ENCODE measurements at places on chromosomes 16 and 17.

DNA sequence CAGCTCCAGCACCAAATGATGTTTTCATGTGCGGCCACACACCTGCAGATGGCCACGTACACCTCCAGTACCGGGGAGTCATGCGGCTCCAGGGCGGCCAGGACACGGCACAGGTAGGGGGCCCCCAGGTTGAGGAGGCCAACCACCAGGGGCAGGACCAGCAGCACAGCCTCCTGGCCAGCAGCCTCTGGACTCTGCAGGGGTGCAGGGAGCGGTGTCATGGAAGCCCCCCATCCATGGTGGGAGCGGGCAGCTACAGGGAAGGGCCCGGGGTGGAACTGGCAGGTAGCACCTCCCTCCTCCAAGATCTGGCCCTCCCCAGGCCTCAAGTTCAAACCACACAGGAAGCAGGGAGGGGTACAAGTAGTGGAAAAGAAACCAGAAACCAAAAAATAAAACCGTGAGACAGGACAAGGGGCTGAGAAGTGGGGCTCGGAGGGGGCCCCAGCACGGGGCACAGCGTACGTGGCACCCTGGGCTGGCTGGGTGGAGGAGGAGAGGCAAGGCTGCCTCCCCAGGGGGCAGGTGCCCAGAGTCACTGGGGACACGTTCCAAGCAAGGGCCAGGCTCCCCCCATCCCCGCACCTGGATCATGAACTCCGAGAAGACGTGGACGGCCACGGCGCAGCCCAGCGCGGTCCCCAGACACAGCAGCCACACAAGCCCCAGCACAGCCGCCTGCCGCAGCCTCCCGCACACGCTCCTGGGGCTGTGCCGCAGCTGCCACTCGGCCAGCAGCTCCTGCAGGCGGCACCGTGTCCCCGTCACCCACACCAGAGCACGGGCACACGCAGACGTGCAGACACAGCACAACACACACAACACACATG is 7.4 kb downstream of the TMC6 start:
- DNase-seq = no peak

GRCh38 chr17:36932694-36933511 is 4.4 kb upstream of the LHX1 start:
- no peak for DNase-seq

- peak; percentile 91 for DNase-seq
These were observed 2.3 kb downstream of the SLFN5 start for GRCh38 chr17:35245196-35245486.

GRCh38 chr17:39484178-39484577 is 22.9 kb downstream of the CDK12 start:
- DNase-seq = no peak

DNA sequence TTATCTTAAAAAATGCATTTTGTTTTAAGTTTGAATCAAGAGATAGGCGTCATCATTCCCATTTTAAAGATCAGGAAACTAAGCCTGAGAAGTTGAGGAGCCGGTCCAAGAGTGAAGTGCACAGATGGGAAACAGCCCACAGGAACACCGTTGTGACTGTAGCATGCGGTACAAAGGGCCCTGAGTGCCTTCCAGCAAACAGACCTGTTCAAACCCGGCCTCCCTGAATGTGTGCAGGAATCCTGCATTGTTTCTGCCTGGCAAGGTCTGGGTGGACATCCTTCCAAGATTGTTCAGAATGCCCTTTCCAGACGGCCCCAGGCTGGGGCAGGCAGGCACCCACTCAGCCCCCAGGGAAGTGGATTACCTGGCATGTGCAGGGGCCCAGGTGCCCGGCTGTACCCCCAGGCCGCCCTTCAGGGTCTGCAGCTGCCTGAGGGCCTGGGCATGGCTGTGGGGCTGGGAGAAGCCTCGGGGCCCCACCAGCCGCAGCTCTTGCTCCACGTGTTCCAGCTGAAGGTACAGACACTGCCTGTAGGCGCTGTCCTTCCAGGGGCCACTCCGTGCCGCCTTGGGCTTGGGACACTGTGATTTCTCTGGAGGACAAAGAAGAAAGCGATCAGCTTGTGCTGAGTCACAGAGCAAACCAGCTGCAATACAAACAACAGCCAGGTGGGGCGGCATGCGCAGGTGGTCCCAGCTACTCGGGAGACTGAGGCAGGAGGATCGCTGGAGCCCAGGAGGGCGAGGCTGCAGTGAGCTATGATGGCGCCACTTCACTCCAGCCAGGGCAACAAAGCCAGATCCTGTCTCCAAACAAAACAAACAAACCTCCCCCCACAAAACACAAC is 45.0 kb upstream of the GCSH start:
- no peak for DNase-seq

DNA sequence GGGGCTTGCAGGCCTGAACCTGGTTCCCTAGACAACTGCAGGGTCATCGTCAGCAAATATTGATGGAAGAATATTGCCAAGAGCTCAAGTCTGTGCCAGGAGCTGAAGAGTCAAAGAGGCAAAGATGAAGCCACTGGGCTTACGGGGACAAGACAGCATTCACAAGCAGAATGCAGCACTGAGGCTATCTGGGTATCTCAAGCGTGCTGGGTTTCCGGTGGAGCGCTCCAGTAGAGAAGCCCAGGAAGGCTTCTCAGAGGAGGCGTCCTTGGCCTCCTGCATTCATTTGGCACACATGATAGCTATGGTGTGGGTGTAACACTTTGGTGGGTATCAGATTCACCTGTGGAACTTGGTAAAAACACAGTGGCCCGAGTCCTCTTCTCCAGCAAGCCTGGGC is 2.9 kb downstream of the FADS6 start:
- DNase-seq = no peak

DNA sequence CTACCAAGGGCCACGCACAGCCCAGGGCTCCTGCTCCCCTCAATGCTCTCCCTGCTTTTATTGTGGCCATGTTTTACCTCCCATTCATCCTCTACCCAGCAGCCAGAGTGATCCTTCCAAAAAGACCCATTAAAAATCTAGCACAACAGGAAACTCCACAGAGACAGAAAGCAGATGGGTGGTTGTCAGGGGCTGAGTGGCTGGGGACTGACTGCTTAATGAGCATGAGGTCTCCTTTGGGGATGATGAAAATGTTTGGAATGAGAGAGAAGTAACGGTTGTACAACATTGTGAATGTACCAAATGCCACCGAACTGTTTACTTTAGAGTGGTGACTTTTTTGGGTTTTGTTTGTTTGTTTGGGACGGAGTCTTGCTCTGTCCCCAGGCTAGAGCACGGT is 107.4 kb downstream of the GAS7 start:
- no peak for DNase-seq

- peak; percentile 63 for DNase-seq
These were observed 16.3 kb downstream of the SCN4A start for GRCh38 chr17:63956296-63956920.

GRCh38 chr17:67421869-67422273 is 44.8 kb downstream of the PITPNC1 start:
- DNase-seq = peak; percentile 73

DNA sequence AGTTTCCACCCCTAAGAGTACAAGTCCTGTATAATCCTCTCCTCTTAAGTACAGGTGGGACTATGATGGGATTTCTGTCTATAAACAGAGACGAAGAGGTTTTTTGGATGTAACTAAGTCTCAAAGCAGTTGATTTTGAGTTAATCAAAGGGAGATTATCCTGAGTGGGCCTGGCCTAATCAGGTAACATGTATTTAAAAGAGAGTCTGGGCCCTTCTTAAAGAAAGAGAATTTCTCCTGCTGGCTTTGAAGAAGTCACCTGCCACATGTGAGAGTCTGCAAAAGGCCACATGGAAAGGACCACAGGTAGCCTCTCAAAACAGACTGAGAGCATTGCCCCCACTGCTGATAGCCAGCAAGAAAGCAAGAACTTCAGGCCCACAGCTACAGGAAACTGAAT is 142.3 kb downstream of the IRX5 start:
- DNase-seq = no peak
